ENCODE measurements at places on chromosomes 1 and 21. TPM values are rescaled to one million over a fixed set of nuclear protein-coding genes. Genes with fewer than 3 reads are reported as not detected.

The PPIE gene
- 55.5 TPM for total RNA-seq

DNA sequence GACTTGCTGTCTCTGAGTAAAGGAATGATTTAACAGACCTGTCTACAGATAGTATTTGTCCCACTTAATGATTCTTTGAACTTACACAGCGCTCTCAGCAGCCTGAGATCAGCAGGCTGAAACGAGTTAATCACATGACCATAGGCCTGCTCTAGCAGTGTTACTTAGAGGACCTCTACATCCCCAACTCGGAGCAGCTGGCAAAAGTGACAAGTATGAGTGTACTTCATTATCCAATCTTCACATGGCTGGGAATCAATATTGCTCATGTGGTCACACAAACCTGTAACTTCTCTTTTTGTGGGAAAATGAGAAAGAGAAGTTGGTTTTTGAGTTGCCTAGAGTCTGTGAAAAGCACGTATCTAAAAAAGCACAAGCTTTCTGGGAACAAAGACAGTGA is 11.4 kb upstream of the ATP13A2 start:
- DNase-seq, result no peak

DNA sequence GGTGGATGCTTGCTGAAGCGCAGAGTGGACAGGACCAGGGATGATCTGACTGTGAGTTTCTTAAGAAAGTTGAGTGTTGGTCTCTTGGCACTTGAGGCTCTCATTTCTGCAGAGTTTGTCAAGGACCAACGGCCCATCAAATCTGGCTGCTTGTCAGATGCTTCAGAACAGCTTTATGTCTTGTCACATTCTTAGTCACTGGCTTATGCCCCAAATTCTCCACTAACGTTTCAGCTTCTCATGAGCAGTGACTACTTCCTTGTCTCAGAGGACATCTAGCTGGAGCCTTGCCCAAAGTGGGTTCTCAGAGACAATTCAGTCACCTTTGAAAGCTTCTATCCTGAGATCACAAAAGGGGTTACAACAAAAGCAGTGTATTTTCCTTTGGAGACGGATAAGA is 92.3 kb downstream of the ST6GALNAC5 start:
- DNase-seq, result no peak

DNA sequence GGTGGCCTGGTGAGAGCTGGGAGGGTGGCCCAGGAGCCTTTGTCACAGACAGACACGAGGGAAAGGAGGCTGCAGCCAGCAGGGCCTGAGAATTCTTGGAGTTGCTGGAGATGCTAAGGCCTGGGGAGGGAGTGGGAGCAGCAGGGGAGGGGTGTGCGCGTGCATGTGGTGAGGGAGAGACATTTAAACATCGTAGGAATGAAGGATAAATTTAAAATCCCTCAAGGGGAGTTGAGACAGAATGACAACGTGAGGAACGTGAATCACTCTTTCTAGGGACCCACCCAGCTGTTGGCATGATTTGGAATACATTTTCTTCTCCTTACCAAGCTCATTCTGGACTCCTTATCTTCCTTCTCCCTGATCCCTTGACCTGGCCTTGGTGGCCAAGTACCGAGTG is 73.3 kb upstream of the CACNA1E start:
- DNase-seq, result no peak

The TMPRSS2 gene
- total RNA-seq, result 94.5 TPM

DNA sequence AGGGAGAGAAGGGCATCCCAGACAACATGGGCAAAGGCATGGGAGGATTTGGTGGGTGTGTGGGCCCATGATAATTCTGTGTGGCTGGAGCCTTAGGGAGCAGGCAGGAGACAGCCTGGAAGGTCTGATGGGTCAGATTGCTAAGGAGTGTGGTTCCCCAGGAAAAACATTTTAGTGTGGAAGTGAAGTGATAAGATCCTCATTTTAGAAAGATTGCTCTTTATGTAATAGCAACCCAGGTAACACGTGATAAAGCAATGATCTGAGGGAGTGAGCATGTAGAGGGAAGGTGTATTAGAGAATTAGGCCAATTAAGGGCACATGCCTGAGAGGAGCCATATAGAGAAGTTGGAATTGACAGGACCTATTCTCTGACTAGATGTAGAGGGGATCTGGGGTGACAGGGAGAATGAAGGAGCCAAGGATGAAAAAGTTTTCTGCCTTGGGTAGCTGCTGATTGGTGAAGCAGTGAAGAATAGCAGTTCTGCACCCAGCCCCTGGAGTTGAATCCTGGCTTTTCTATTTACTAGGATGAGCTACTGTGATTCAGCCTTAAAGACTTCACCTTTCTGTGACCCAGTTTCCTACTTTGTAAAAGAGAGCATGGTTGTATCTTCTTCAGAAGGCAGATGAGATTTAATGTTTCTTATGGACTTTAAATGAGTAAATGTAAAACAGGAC is 18.7 kb upstream of the SLAMF6 start:
- DNase-seq, result peak; percentile 9

The SYPL2 gene
- 0.31 TPM for total RNA-seq

DNA sequence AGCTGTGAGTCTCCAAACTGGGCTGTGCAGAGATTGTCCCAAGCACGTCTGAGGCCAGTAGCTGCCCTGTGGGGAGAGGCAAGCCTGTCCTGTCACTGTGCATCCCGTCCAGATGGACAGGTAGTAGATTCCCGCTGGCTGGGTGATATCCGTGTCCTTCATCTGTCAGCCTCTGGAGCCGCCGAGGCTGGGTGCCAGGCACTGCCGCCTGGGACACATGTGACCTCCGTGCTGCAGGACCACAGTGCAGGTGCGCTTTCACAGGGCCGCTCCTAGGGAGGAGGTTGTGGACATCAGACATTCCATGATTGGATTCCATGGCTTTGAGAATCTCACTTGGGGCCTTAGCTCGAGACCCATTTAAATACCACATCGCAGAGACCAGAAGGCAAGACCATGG is 4.7 kb downstream of the PDXK start:
- DNase-seq, result no peak
